Stimulated activated CD4-positive, alpha-beta T cell treated with anti-CD3 and anti-CD28 coated beads, Interleukin-2, amount 100 ng/mL, for 24 hours (primary cell): ENCODE measurements at places on chromosomes 1 and 21.

DNA sequence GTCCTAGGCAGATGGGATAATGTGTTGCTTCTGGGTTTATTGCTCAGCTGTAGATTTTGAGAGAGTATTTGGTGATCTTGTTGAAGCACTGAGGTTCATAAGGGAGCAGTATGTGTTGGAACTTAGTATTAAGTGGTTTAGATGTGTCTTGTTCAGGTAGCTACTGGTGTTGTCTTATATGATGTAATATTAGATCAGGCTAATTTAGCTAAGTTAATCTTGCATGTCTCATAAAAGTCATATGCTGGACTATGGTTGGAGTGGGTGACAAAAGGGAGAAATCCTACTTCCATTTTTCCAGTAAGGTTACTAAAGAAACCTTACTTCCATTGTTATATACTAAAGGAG lies 196.4 kb downstream of the CLEC20A start:
- no peak for DNase-seq

DNA sequence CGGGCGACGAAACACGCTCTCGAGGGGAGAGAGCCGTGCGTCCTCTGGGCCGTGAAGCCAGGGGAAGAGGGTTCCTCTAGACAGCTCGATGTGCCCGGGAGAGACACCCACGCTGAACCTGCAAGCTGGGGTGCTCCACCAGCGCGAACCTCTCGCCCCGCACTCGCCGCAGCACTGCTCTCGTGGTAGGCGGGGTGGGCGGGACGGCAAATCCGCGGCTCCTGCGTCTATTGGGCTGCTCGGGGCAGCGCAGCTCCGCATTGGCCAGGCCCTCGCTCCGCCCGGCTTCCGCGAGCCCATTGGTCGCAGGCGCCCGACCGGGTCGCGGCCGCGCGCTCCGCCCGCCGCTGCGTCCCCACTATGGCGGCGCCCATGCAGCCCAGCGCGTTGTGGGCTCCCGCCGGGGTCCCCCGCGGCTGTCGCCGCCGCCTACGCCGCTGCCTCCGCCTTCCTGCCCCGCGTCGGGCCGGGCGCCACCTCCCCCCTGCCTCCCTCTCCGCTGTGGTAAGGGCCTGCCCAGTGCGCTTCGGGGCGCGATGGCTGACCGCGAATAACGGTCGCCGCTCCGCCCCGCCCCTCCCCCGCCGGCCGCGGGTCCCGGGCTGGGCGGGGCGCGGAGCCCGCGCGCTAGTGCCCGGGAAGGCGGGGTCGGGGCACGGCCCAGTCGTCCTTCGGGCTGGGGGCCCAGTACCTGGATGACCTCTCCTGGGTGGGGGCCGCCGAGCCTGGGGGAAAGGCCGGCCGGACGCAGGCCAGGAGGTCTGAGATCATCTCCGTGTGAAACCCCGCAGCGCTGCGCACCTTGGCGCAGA lies at the start of gene ST3GAL3:
Gene ST3GAL3 (plus strand): TSS at position 347 of the 812 bp plus-strand sequence. CDS start 28,727 bp downstream, outside the sequence.
- peak; percentile 96 for DNase-seq

GRCh38 chr1:178536844-178537371 lies 24.0 kb downstream of the TEX35 start:
- DNase-seq: no peak

- DNase-seq: no peak
Measured at GRCh38 chr1:92043621-92044020, 13.8 kb downstream of the EPHX4 start.

DNA sequence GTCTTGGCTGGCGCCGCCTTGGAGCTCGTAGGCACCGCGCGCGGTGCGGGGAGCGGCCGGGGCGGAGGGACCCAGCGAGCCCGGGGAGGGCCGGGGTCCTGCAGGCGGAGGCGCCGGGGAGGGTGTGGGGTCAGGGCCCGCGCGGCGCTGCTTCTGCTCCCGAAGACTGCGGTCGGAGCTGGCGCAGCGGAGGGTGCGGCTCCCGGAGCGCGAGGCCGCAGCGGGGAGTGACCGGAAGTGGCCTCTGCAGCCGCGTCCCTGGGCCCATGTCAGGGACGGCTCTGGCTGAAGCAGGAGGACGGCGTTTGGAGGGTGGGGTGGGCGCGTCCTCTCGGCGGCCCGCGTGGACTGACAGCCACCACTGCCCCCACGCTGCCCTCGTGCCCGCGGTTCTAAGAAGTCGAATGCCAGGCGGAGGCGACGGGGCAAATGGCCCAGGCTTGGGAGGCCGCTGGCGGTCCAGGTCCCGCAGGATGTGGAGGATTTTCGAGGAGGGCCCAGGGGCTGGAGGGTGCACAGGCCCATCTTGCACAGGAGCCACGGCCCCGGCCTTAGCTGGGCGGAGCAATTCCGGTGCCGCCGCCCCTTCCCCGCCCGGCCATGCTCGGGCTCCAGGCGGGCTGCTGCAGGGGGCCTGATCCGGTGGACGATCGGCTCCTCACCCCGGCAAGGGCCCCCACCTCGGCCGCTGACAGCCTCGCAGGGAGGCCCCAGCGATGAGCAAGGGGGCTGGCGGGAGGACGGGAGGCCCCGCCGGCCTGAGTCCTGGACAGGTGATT lies 7.7 kb upstream of the ZNF669 start:
- no peak for DNase-seq

- DNase-seq: no peak
Measured at GRCh38 chr1:198113342-198113750, 43.5 kb upstream of the NEK7 start.

DNA sequence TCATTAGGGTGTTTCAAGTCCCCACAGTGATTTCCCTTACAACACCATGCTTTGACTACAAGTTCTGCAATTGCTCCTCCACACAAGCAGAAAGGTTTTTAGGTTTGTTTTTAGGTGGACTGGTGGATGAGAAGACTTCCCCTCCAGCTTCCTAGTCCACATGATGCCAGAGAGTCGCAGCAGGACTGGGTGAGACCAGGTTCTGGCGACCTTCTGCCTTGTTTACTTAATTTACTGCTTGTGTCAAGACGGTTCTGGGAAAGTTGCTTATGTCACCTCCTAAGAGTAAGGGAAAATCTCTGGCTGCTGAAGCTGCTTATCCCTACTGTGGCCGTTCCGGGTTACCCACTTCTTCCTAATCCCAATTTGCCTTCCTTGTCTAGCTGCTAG lies 76.4 kb downstream of the GLUL start:
- no peak for DNase-seq

DNA sequence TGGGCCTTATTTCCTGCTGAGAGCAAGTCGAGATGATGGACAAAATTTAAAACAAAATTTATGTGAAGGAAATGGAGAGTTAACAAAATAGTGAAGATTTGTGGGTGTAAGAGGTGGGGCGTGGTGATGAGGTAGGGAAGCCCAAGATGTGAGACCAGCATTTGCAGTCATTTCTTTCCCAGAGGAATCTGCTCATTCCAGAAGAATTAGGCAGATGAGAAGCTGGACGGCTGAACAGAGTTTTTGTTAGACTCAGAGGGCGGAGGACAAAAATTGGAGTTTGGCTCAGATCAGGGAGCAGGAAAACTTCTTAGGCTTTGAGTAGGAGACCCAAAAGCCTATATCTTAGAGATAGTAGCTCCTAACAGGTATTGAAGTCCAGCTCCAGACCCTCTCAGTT lies 65.3 kb downstream of the CAMTA1 start:
- DNase-seq: no peak

GRCh38 chr1:145696630-145696960 lies 10.6 kb downstream of the PDZK1 start:
- DNase-seq: no peak

GRCh38 chr1:17412093-17412870 lies 27.2 kb downstream of the RCC2 start:
- DNase-seq: no peak

DNA sequence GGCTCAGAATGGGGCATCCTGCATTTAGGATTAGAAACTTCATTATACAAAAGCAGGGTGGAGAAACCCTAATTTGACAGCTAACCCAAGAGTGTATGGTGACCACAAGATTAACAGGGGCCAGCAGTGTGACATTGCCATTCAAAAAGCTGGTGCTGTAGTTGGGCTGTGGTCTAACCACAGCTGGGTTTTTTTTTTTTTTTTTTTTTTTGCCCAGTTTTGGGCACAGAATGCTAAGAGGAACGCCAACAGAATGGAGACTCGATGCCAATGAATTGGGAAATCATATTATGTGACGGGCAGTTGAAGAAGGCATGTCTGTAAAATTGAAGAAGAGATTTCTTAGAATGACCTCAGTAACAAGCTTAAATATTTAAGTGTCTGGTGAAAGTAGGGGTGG lies 58.4 kb downstream of the NFIA start:
- no peak for DNase-seq

- no peak for DNase-seq
Measured at GRCh38 chr21:45835301-45836267, 146.0 kb upstream of the COL6A1 start.

DNA sequence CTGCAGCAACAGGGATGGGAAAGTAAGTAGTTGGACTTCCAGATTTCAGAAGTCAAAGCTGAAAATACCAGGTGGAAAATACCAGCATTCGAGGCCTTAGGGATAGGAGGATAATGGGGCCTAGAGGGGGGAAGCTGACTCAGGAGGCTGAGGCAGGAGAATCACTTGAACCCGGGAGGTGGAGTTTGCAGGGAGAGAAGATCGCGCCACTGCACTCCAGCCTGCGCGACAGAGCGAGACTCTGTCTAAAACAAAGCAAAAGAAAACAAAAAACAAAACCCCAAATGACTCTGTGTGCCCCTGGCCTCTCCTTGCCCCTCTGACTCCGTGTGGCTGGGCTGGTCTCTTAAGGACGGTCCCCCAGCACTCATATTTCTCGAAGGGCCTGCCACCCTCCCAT lies 3.4 kb downstream of the SH2D2A start:
- DNase-seq: no peak

DNA sequence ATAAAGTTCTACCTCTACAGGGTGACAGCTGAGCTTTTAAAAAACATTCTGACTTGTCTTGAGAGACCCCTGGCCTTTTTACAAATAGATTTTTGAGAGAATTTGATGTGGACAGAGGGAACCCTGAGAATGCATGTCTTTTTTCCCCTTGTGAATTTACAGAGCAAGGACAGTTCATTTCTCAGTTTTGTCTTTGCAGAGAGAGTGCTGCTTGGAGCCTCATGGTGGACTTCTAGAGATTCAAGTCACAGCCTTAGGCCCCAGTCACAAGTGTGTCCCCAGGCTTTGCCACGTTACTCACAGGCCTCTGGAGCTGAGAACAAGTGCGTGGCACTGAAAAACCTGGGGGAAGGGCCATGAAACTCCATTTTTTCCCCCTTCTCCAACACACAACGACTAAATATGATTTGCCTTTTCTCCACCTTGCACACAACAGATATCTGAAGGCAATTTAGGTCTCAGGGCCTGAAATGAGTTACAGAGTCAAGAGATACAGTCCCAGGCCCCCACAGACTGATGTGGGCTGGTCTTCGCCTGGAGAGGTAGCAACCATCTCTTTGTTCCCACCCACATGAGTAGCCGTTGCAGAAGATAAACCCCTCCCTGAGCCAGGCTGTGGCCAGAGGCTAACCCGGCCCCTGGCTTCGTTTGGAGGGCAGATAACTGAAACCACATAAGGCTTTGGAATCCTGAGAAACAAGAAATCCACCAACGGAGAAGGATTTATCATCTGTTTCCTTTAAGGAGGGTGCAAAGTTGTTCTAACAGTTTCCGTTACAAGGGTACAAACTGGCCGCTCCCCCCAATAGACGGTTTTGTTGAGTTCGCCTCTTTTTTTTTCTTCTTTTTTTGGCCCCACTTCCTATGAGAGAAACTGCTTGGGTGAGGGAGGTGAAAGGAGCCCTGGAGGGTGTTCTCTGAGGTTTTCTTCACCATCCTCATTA lies 1.0 kb upstream of the PIGV start:
- DNase-seq: peak; percentile 43

DNA sequence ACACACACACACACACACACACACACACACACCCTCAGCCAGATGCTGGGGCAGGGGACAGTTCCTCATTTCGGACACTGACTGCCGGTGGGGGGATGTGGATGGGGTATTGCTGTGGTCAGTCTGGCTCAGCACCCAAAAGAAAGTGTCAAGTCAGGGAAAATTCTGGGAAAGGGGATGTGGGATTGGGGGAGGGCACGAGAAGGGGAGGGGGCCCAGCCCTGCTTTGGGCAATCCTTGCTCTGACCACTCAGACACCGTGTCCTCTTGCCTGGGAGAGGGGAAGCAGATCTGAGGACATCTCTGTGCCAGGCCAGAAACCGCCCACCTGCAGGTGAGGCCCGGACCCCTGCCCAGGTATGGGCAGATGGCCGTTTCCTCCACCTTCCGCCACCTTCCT lies at the start of gene C1QC:
Gene C1QC (plus strand): TSS at position 253 of the 400 bp plus-strand sequence. CDS start 391 bp downstream, outside the sequence.
- no peak for DNase-seq

- no peak for DNase-seq
Measured at GRCh38 chr1:30415171-30415940, 308.0 kb downstream of the MATN1 start.

GRCh38 chr1:94757931-94758330 lies 62.2 kb upstream of the SLC44A3 start:
- DNase-seq: no peak

GRCh38 chr1:3198371-3199271 lies 129.6 kb downstream of the PRDM16 start:
- no peak for DNase-seq

- DNase-seq: no peak
Measured at GRCh38 chr1:167173516-167174184, 47.0 kb upstream of the POU2F1 start.

DNA sequence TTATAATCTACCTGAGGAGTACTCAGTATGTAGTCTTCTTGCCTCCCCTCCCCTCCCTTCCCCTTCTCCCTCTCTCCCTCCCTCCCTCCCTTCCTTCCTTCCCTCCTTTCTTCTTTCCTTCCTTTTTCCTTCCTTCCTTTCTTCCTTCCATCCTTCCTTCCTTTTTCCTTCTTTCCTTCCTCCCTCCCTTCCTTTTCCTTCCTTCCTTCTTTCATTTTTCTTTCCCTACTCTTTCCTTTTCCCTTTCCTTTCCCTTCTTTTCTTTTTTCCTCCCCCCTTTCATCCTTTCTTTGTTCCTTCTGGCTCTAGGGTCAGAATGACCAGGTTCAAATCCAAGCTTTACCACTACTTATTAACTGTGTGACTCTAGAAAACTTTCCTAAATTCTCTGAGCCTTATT lies 48.5 kb upstream of the HAO2 start:
- DNase-seq: no peak

- no peak for DNase-seq
Measured at GRCh38 chr1:91750398-91750996, 135.5 kb downstream of the TGFBR3 start.

- peak; percentile 89 for DNase-seq
Measured at GRCh38 chr1:62783736-62784508, at the start of gene ATG4C. Gene ATG4C (plus strand): TSS chr1:62784132. CDS start chr1:62803787, 19,655 bp downstream.

DNA sequence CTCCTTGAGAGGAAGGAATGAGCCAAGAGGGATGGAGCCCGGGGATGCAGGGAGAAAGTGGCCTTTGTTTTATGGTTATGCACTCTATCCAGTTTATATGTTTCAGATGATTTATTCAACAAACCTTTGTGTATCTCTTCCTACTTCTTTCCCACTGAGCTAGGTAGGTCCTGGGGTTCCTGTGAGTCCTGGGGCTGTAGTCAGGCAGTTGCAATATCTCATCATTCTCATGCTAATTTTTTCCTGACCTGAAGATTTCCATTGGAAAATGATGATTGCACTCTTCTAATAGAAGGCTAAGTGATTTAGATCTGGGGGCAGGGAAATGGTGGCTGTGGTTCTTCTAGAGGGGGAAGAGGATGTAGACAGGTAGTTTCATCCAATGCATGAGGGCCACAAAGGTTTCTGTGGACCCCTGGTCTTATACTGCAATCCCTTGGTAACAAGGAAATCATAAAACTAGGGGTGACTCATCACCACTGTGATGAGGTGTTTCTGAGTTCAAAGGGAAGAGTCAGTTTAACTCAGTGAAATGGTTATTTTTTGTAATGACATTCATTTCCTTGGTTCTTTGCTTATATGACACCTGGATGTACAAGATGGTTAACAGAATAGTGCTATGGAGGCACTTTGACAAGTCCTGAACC lies 20.2 kb downstream of the B3GALT5 start:
- no peak for DNase-seq

- DNase-seq: no peak
Measured at GRCh38 chr1:118970451-118970850, 17.7 kb downstream of the TBX15 start.

- no peak for DNase-seq
Measured at GRCh38 chr1:8625981-8626898, 191.2 kb downstream of the RERE start.
